Nucleus accumbens (tissue), 56 donors: ENCODE measurements at places on chromosomes 5 and 9.
A peak's percentile ranks its signal among the peaks of the same experiment; 100 is the strongest.

- no peak for DNase-seq
Measured at GRCh38 chr9:34332076-34332964, 3.0 kb downstream of the NUDT2 start.

GRCh38 chr5:73977146-73977545 lies 351.1 kb downstream of the ARHGEF28 start:
- DNase-seq, result no peak

DNA sequence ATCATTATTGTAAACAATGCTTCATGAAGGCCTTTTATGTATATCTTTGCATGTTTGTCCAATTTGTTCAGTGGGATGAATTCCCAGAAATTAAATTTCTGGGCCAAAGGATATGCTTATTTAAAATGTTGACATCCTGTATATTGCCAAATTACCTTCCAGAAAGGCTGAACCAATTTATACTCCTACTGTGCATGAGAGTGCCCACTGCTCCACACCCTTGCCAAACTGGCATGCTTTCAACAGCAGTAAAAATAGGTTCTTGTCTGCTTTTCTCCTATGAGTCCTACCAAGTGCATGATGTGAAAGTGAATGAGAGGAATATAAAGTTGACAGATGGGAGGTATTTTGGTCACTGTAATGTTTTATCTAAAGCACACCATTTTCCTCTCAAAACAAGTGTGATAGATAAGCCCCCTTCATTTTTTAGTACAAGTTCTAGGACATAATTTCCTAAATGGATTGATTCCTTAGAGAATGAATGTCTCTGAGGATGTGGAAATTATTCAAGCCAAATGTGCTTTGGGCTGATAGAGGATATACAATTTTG lies 70.5 kb upstream of the ERBIN start:
- no peak for DNase-seq

GRCh38 chr9:26723486-26723885 lies 169.1 kb downstream of the CAAP1 start:
- no peak for DNase-seq

- no peak for DNase-seq
Measured at GRCh38 chr5:19917588-19918122, 70.3 kb downstream of the CDH18 start.

DNA sequence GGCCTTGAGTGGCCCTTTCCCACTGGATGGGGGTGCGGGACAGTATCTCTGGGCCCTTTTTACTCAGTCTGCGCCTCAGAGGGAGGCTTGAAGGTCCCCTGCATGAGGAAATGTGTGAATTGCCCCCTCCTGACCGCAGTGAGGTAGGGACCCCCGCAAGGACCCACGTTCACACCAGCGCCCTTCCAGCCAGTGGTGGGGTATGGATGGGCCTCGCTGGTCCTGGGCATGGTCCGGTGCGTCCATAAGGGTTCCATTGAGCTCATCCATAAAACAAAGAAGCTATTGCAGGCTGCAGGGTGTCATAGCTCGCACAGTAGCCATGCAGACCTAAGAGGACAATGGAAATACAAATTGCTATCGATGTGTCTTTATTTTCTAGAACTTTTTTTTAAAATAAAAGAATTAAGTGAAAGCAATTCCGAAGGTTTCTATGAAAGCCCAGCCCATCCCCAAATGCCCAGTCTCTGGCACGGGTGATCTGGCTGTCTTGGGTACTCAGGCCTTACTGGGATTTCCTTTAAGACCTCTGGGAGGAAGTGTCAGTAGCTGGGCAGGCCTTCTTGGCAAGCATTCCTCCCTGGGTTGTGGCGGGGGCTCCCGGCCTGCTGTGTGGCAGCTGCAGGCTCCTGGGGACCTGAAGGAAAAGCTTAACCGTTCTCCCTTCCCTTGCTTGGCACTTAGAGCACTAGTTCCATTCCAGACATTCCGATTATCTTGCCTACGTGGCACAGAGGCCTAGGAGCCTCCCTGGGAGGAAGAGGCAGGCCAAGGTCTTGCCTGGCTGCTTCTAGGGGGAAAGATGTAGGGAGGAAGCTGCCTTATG lies 1.5 kb upstream of the SEMA5A start:
- DNase-seq, result peak; percentile 46

DNA sequence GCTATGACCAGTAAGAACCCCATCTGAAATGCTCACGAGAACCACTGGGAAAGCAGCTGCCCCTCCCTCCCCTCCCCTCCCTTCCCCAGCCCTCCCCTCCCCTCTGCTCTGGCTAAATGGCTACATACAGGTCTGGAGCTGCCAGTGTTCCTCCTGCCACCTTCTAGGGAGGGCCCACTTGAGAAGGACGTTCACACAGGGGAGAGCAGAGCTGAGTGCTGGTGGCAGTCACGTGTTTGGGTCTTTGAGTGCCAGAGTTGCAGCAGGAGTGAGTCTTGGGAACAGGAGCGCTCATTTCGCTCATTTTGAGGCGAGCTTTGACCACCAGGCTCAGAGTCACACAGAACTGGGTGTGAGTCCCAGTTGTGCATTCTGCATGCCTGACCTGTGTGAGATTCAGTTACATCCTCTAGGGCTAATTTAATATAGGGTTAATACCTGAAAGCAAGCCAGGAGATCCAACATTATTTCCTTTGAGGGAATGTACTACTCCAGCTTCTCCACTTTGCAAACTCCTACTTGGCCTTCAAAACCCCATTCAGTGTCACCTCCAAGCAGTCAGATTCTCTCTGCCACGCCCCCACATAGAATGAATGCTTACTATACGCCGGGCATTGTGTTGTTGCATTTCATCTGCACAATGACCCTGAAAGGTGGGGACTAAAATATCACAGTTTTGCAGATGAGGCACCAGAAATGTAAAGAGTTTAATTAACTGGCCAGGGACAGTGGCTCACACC lies 25.1 kb downstream of the CPLX2 start:
- no peak for DNase-seq

GRCh38 chr5:83473346-83474160 lies 2.0 kb downstream of the VCAN start:
- DNase-seq, result peak; percentile 82

- DNase-seq, result no peak
Measured at GRCh38 chr9:13450723-13451122, 171.2 kb upstream of the MPDZ start.

DNA sequence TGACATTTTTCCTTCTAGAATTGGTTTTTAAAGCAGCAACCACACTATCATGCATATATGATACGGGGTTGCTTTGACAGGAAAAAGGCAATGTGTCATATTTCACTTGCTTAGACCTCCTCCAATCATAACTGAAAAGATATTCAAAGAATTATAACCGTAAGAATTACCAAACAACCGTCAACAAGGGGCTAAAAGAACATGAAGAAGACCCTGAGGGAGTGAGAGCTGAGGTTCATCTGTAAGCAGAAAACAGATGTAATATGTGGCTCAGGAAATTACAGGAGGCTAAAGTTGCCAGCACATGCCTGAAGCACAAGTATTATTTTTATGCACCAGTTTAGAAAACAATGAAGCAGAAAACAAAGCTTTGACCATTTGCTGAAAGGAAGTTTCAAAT lies 78.9 kb downstream of the APBA1 start:
- no peak for DNase-seq

DNA sequence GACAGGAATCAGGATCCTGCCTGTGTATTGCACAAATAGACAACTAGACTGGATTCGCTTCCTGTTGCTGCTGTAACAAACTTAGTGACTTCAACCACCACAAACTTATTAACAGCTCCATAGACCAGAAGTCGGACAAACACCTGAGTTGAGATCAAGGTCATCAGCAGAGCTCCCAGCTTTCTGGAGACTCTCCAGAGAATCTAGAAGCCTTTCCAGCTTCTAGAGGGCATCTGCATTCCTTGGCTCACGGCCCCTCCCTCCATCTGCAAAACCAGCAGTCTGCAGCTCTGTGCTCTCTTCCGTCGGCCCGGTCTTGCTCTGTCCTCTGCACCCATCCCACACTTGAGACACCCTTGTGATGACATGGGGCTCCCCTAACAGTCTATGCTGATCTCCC lies 99.1 kb downstream of the KCNT1 start:
- no peak for DNase-seq

DNA sequence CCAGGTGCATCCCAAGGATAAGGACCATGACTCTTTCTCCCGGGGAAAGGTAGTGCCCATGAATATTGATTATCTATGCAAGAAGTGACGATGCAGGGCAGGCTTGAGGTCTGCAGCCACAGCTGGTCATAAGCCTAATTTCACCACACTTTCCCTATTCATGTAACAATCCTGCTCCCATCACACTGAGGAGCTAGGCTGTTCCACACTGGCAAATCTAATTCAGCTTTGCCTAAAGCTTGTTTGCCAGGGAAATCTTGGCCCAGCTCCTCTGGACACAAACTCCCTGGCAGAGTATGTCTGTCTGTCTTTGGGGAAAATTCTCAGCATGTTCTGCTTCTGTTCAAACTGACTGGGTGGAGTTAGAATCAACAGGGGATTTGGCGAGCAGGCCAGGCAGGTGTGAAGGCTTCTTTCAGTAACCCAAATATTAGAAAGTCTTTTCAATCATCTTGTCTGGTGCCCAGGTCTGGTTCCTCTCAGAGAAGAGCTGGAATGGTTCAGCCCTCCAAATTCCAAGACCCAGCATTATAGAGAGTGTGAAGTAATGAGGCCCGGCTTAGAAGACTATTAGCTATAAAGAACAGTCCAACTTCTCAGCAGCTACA lies 88.5 kb upstream of the SPDL1 start:
- no peak for DNase-seq

GRCh38 chr5:158785397-158785796 lies 314.3 kb downstream of the EBF1 start:
- DNase-seq, result no peak

GRCh38 chr9:135665795-135666189 lies 2.7 kb downstream of the LCN9 start:
- no peak for DNase-seq

DNA sequence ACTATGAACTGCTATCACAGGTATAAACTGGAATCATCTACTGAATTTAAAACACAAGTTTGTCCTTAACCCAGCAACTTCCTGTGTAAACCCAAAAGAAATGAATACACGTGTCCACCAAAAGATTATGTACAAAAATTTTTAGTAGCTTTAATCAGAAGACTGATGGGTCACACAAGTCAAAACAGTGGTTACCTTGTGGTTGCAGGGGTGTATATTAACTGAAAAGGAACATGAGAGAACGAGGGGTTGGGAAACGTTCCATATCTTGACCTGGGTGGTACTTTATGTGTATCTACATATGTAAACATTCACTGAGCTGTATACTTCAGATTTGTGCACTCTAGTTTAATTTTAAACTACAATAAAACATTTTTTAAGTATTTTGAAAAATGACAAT lies 18.6 kb downstream of the ZDHHC21 start:
- DNase-seq, result no peak

DNA sequence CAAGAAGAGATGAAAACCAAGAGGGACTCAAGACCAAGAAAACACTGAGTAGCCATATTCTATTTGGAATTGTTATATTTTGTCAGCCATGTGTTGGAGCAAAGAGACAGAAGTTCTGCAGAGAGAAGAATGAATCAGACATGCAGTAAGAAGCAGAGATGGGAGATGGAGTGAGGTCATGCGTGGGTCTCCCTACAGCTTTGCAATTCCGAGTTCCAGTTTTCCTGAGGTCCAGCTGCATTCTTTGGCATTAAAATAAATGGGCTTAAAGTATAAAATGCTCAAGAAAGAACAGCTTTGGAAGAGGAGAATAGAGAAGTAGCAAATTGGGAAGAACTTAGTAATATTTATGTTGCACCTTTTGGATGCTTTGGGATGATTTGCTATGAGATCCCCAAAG lies 361.6 kb downstream of the NPR3 start:
- DNase-seq, result no peak

GRCh38 chr5:135151256-135151655 lies 117.2 kb upstream of the PITX1 start:
- no peak for DNase-seq

GRCh38 chr5:112692472-112692871 lies 45.2 kb upstream of the APC start:
- DNase-seq, result no peak

DNA sequence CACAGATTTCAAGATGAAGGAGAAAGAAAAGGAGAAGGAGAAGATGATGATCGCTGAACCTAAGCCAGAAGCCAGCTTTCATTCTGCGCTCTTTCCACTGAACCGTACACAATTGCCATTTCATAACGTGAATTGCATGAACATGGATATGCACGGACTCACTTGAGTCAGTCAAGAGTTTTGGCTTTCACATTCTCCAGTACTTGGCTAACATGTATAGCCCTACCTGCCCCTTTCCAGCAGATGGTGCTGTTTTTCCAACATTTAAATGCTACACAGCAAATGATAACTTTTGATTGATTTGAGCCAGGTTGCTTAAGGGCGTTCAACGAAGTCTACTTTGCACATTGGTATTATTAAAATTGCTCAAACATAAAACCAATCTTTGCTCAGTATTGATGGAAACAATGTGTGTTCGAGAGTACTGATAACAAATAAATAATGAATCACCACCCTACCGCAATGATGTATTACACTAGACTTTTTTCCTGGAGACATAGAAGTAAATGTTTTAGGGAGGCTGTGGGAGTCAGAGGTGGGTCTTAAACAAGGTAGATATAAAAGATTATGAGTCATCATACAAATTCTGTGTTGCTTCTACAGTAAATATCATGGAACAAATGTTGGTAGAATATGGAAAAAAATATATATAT lies 196.4 kb downstream of the TRPM3 start:
- DNase-seq, result no peak

- no peak for DNase-seq
Measured at GRCh38 chr5:146273109-146273508, 65.5 kb upstream of the POU4F3 start.

GRCh38 chr9:93825348-93826115 lies 129.6 kb downstream of the BARX1 start:
- no peak for DNase-seq

- no peak for DNase-seq
Measured at GRCh38 chr9:38026840-38027527, 42.0 kb downstream of the SHB start.

DNA sequence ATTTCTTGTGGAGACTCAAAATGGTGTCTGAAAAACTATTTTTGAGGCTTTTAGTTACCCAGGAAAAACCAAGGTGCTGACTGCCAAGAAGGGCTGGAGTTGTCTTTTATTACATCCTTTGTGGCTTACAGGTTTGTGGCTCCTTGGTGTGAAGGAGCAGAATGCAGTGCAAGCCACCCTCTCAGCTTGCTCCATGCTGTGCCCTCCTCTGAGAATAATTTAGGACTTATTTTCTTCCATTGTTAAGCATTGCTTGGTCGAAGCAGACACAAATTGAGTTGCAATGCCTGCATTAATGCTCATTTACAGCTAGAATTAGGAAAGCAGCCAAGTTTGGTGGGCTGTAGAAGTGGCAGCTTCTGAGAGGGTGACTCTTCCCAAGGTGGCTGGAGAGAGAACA lies 272.2 kb downstream of the KIF4B start:
- no peak for DNase-seq

DNA sequence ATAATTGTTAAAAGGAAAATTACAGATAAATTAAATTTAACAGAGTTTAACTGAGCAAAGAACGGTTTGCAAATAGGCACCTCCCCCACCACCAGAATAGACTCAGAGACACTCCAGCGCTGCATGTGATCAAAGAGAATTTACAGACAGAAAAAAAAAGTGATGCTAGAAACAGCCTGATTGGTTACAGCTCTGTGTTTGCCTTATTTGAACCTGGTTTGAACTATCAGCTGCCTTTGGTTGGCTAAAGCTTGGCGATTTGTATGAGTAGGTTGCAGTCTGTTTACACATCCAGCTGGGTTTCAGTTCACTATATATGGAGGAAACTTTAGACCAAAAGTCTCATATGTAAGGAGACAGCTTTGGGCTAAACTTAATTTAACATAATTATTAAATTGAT lies 249.1 kb downstream of the ENC1 start:
- DNase-seq, result no peak

GRCh38 chr5:85838781-85839180 lies 779.0 kb upstream of the COX7C start:
- no peak for DNase-seq
